ENCODE measurements at places on chromosomes 1 and 21. TPM values are rescaled to one million over a fixed set of nuclear protein-coding genes. Genes with fewer than 3 reads are reported as not detected.

The LCE3D gene
- not detected for total RNA-seq

The SEC16B gene
- total RNA-seq = 1.3 TPM

The MAN1C1 gene
- total RNA-seq = 14.5 TPM

The HFM1 gene
- total RNA-seq = 1.0 TPM

The CHAF1B gene
- total RNA-seq = 1.6 TPM

The RERE gene
- 207 TPM for total RNA-seq

The TBX19 gene
- total RNA-seq = 2.0 TPM

The TRIM58 gene
- total RNA-seq = 2.2 TPM

The KRTAP19-4 gene
- total RNA-seq = not detected

The OR2T2 gene
- total RNA-seq = not detected

The C1orf94 gene
- not detected for total RNA-seq

The SPRR2G gene
- total RNA-seq = not detected

The SSBP3 gene
- total RNA-seq = 47.8 TPM

The OLFML3 gene
- total RNA-seq = 108 TPM

The THEM5 gene
- not detected for total RNA-seq
